ENCODE measurements at places on chromosomes 2 and 18. TPM values are rescaled to one million over a fixed set of nuclear protein-coding genes. Genes with fewer than 3 reads are reported as not detected.

The NR4A2 gene
- polyA plus RNA-seq = 29.2 TPM

The COL4A3 gene
- polyA plus RNA-seq = 2.8 TPM

The SLC35G4 gene
- not detected for polyA plus RNA-seq

The MARCHF4 gene
- not detected for polyA plus RNA-seq

The ACAA2 gene
- polyA plus RNA-seq = 40.2 TPM

The VIL1 gene
- 1.1 TPM for polyA plus RNA-seq

The TRAPPC8 gene
- polyA plus RNA-seq = 22.2 TPM

The ADD2 gene
- 0.15 TPM for polyA plus RNA-seq

- DNase-seq = no peak
These were observed 23.3 kb downstream of the SPTBN1 start for GRCh38 chr2:54479424-54479823.

DNA sequence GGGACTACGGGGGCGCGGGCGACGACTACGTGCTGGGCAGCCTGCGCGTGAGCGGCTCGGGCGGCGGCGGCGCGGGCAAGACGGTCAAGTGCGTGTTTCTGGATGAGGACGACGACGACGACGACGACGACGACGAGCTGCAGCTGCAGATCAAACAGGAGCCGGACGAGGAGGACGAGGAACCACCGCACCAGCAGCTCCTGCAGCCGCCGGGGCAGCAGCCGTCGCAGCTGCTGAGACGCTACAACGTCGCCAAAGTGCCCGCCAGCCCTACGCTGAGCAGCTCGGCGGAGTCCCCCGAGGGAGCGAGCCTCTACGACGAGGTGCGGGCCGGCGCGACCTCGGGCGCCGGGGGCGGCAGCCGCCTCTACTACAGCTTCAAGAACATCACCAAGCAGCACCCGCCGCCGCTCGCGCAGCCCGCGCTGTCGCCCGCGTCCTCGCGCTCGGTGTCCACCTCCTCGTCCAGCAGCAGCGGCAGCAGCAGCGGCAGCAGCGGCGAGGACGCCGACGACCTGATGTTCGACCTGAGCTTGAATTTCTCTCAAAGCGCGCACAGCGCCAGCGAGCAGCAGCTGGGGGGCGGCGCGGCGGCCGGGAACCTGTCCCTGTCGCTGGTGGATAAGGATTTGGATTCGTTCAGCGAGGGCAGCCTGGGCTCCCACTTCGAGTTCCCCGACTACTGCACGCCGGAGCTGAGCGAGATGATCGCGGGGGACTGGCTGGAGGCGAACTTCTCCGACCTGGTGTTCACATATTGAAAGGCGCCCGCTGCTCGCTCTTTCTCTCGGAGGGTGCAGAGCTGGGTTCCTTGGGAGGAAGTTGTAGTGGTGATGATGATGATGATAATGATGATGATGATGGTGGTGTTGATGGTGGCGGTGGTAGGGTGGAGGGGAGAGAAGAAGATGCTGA, 1.4 kb downstream of the SOX11 start:
- no peak for DNase-seq

GRCh38 chr2:7566382-7566881, 649.2 kb downstream of the RNF144A start:
- DNase-seq = no peak

DNA sequence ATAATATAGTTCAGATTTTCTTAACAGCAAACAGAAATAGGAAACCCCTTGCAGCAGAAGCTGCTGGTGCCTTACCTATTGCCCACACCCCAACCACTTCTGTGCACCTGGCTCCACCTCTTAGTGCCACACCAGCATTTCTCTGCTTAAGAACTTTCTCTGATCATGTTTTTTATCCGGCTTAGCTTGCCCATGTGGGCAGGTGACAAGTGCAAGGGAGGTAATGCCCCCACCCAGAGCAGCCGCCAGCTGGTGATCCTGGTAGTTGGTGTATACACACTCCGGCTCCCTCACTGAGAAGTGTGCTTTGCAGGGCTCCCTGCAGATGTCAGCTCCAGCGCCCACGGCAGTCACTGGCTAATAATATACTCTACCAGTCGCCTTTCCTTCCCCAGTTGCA, 126.3 kb downstream of the ALPK2 start:
- no peak for DNase-seq

GRCh38 chr2:182101263-182101662, 115.6 kb downstream of the PPP1R1C start:
- no peak for DNase-seq

DNA sequence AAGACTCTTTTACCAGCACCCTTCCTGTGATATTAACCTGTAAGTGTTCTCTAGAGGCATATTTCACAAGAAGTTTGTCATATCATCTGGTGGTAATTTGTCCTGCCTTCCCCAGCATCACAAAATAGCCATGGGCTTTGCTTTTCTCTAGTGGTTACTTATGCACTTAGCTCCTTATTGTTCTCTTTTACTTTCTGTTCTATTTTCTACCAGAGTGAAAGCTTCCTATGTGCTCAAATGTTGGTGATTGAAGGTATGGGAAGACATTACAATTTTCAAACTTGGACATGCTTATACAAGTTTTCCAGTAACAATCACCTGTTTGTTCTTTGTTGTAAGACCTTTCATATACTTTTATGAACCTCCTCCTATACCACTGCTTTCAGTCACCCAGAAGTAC, 87.0 kb upstream of the KCNH7 start:
- no peak for DNase-seq

DNA sequence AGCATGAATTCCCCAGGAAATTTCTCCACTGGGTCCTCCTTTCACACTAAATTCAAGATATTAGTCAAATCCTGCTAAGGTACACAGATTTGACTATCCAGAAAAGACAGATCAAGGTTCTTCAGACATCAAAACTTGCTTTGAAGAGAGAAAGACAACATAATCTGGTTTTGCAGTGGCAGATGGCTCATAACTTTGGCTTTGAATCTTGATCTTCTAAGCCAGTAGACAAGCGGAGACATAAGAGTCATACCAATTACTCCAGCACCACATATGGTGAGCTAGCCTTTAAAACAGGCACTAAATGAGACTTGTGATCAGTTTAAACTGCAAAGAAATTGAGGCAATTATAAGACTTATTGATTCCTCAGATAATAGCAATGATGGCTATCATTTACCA, 29.3 kb downstream of the PDE11A start:
- no peak for DNase-seq

DNA sequence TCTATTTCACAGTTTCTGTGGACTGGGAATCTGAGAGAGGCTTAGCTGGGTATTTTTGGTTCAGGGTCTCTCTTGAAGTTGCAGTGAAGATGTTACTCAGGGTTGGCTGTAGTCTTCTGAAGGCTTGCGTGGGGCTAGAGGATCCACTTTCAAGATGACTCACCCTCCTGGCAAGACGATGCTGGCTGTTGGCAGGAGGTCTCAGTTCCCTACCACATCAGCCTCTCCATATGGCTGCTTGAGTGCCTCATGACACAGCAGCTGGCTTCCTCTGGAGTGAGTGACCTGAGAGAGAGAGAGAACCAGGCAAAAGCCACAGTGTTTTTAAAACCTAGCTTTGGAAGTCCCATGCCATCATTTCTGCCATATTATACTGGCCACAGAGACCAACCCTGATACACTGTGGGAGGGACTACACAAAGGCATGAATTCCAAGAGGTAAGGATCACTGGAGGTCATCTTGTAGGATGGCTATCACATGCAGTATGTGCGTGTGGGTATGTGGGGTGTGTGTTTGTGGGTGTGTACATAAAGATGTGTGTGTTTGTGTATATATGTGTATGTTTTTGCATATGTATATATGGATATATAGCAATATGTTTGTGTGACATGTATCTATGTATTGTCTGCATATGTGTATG, 25.1 kb downstream of the DNPEP start:
- no peak for DNase-seq

DNA sequence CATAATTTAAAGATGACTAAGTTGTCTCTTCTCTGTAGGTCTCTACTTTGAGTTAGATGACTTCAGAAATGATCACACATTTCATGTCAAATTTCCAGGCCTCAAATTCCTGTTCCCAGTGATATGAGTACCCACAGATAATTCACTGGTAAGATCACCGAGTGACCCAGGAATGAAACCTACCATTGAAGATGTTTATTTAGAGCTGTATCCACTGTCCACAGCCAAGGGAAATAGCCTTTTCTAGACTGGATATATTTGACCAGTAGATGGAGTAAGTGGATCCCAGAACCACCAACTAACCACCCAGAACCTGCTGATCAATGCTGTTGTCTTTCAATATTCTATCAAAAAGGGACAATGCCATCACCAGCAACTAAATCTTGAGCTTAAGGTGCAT, 238.8 kb downstream of the SLC8A1 start:
- no peak for DNase-seq

GRCh38 chr18:58054041-58054781, 10.2 kb downstream of the NEDD4L start:
- DNase-seq = no peak

GRCh38 chr2:234420408-234420807, 76.5 kb downstream of the ARL4C start:
- DNase-seq = no peak
